ENCODE measurements at places on chromosomes 6 and 20.

GRCh38 chr6:169048185-169048864 is 205.3 kb downstream of the THBS2 start:
- no peak for DNase-seq

DNA sequence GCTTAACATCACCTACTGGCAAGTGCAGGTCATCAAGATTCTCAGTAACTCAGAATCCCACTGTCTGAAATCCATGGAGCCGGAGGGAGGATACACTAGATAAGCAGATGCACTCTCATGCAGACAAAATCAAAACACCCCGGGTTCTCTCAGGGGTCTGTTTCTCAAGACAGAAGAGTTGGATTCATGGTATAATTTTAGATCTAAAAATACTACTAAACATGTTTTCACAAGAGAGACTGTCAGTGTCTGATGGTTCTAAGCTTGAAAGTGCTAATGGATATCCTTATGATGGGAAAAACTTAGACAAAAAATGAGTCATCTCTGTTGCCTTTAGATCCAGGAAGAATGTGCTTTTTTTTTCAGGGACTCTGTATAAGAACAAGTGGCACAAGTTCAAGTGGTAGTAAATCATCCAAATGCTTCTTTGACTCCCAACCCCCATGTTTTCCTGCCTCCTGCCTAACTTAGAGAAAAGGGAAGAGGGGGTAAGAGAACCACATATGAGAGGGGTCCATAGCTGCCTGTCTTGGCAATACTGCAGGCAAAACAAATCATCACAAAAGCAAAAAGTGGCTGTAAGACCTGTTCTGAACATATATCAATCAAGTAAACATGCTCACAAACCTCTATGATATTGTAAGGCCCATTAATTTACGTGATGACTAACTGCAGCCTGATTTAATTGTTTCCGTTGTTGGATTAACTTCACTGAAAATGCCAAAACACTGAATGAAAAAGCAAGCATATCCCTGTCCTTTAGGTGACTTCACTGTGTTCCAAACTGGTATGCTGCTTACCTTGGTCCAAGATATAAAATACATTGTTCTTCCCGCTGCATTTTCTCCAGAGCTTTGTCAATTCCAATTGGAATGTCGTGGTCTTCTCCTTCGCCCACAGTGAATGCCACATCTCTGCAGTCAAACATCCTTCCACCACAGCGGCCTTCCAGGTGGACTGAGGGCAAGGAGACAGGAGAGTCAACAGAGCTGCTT is 84.0 kb upstream of the TULP1 start:
- peak; percentile 43 for DNase-seq

DNA sequence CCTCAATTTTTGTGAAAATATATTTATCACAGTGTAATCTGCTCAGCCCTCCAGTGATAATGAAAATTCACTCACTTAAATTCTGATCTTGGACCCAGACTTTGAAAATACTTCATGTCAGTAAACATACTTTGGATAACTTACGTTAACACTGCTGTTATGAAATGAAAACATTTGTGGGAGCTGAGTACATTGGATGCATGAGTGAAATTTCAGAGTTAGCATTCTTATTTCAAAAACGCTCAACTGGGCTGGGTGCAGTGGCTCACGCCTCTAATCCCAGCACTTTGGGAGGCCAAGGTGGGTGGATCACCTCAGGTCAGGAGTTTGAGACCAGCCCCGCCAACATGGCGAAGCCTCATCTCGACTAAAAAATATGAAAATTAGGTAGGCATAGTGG is 196.4 kb downstream of the UTRN start:
- DNase-seq, result no peak

DNA sequence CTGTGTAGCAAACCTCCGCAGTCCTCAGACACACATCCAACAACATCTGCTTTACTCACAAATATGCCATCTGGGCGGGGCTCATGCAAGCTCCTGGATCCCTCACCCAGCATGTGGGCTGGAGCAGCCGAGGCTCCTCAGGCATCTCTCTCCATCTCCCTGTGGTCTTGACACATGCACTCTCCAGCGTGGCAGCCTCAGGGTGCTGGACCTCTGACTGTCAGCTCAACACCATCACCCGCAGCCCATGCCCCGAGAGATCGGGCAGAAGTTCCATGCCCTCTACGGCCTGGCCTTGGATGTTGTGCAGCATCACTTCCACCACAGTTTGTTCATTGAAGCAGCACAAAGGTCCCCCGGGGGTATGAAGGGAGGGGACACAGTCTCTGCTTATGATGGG is 32.6 kb upstream of the CD93 start:
- no peak for DNase-seq

DNA sequence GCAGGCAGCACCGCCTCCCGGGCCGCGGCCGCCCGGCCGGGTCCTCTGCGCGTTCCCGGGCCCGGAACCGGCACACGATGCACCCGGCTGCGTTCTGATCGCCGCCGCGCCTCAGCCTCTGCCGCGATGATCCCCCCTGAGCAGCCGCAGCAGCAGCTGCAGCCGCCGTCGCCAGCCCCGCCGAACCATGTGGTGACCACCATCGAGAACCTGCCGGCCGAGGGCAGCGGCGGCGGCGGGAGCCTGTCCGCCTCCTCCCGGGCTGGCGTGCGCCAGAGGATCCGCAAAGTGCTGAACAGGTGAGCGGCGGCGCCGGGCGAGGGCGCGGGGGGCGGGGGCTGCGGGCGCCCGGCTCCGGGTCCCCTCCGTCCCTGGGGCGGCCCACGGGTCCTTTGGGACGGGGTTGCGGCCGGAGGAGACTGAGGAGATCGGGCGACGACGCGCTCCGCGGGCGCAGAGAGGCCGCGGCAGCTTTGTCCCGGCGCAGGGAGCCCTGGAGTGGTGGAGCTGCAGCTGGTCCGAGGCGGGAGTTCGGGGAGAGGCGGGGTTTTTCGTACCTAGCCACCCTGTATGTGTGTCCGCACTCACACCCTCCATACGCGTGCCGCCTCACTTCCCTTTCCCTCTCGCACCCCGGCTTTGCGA is 659 bp downstream of the SLC35F1 start:
- no peak for DNase-seq

GRCh38 chr6:41935193-41935574 is 6.4 kb downstream of the CCND3 start:
- peak; percentile 66 for DNase-seq

DNA sequence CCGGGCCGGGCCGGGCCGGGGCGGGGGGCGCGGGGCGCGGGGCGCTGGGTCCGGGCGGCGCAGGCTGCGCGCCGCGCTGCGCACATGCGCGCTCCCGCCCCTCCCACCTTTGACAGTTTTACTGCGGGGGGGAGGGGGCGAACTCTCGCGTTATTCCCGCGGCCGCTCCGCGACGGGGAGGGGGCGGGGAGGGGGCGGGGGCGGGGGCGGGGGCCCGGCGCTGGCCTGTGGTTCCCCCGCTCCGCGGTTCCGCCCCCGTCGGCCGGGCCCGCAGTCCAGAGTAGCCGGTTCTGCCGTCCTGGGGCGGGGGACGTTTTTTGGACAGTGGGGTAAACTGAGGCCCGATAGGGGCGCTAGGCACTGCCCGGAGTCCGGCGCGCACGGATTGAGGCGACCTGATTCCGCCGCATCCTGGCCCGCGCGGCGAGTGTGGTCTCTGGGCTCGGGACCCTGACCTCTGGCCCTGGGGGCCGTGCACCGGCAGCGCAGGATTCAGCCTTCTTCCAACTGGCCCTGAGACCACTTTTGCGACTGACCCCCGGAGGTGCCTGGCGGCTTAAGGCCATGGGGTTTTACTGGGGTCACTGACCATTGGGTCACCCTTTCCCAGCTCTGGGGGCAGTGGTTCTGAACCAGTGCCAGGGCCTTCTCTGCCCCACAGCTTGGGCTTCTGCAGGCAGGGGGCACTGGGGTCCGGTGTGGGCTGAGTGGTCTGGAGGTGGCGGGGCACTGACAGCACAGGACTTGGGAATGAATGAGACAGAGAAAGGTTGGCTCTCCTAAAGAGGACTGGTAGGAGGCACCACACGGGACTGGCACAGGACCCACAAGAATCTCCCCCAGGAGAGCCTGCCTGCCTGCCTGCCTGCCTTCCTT is at the start of gene ZNF512B:
TSS of gene ZNF512B (minus strand) at position 93 of the 876 bp plus-strand sequence. CDS start 1,980 bp downstream, outside the sequence.
- peak; percentile 70 for DNase-seq

- DNase-seq, result no peak
These were observed 14.4 kb downstream of the MKKS start for GRCh38 chr20:10419550-10420133.

DNA sequence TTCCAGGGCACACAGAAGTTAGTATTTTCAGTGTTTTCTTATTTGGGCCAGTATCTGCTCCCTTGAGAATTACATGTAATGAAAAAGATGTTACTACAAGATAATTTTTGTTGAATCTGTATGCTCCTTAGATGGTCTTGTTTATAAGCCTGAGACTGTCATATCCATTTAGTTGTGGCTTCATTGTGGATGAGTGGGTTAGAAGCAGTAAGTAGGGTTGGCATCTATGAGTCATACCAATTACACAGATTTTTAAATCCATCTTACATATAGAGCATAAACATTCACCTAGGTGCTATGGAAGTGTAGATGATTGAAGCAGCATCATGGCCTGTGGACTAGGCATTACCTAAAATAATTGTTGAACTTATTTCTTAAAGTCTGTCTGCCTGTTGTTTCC is 13.5 kb upstream of the BAG2 start:
- DNase-seq, result no peak

DNA sequence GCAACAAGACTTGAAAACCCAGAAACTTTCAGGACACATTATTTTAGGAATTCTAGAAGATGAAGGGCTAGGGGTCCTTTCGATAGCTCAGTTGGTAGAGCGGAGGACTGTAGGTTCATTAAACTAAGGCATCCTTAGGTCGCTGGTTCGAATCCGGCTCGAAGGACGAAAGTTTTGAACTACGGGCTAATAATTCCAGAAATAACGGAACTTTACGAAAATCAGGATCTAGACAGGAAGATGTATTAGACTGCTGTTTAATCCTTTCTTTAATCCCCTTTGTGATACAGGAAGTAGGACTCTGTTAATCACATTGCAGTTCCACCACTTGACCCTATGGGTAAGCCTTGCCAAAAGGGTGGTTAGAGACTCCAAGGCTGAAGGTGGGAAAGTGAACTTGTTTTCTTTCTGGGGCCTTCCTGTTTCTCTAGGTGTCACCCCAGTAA is 21.2 kb upstream of the ABT1 start:
- no peak for DNase-seq

DNA sequence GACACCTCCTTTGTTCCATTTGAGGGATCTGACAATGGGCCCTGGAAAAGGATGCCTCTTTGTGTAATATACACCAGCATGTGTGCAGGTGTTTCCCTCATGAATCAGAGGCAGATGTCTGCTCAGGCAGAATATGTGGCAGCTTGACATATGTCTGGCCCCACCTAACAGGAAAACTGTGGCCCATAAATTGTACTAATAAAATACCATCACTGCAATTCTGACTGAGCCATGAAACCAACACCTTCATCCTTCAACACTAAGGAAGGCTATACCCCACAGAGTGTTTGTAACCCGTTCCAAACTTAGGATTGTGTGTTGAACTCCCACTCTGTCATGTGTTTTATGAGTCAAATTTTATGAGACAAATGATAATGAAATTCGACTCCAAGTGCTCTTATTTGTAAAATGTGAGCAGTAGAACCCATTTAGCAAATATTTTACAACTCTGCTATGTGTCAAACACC is 22.7 kb downstream of the LAMA4 start:
- DNase-seq, result peak; percentile 51

DNA sequence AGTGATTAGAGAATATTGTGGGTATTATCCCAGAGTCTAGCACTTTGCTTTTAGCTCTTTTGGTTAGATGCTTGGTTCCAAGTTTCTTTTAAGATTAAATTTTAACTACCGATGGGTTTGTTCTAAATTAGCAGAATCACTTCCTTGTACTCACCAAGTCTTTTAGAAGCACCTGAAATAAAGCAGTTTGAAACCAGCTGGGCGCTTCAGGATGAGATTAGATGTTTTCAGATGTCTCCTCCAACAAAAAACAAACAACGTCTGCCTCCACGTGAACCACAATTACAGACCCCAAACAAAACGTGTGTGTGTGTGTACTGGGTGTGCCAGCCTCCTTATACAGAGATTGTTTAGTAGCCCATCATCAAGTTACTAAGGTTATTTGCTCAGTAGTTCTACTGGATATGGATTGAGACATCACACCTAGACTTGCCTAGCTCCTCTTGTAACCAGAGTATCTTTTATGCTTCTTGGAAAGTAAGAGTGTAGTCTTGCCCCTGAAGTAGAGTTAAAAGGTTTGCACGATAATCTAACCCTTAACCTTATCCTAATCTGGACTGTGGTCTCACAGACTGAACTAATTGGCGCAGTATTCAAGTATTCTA is 2.3 kb downstream of the DSTN start:
- DNase-seq, result no peak

GRCh38 chr6:143556529-143556928 is 45.0 kb upstream of the FUCA2 start:
- peak; percentile 66 for DNase-seq

DNA sequence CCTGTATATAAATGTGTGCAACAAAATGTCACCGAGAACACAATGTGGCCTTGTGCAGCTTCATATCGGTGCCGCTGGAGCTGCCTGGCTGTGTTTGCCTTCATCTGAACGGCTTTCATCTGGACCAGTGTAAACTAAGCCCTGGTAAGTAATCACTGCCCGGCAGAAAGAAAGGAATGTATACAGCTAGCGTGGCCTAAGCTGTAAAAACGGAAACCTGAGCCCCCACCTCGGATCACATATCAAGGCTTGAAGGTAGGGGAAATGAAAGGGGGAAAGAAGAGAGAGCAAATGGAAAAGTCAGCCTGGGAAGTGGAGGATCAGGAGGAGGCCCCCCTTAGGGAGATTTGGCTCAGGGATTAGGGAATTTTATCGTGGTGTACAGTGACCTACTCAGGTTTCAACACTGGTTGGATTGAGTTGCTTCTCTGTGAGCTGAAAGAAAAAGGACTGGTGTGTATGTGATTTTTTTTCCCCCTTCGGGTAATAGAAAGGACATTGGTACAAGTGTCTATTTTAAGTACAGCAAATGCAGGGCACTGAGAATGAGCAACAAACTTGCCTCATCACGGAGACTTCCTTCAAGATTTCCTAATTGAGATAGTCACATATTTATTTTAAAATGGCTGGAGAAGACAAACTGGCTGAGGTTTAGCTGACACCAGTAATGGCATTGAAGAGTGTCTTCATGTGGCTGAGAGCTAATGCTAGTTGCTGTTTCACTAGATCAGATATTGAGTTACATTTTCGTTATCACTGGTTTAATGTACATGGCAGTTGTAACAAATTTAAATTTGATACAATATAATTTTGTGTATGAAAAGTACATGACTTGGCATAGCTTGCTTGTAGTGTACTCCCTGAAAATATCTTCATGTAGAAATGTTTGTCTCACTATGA is 3.5 kb downstream of the SOBP start:
- peak; percentile 46 for DNase-seq

DNA sequence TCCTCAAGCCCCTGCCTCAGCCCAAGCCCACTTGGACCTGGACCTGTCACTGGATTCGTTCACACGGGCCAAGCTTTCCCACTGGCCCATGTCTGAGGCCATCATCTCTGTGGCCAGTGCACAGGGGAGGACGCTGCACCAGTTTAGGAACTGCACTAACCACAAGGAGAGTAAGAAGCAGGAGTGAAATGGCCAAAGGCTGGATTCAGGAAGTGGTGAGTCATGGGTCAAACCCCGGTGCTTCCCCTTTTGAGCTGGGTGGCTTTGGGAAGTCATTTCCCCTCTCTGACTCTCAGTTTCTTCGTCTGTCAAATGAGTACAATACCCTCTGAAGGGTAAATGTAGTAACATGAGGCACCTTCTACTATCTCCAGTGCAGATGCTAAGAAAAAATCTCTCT is 87.9 kb downstream of the CD40 start:
- DNase-seq, result peak; percentile 23

- DNase-seq, result no peak
These were observed 293.0 kb upstream of the CNR1 start for GRCh38 chr6:88459189-88459588.
